Foreskin keratinocyte (primary cell): ENCODE measurements at places on chromosomes 2 and 18. TPM values are rescaled to one million over a fixed set of nuclear protein-coding genes. Genes with fewer than 3 reads are reported as not detected.
A peak's percentile ranks its signal among the peaks of the same experiment; 100 is the strongest.

The AFF3 gene
- polyA plus RNA-seq, result not detected in 2 replicates

The ACADL gene
- 0.08 TPM in 2 replicates for polyA plus RNA-seq

The UGT1A3 gene
- polyA plus RNA-seq, result 0.40 and 0.58 TPM in 2 replicates

The YWHAQ gene
- polyA plus RNA-seq, result 265 and 322 TPM in 2 replicates

The MAL gene
- polyA plus RNA-seq, result not detected in 2 replicates

The APCDD1 gene
- 2.0 and 4.8 TPM in 2 replicates for polyA plus RNA-seq

The AQP12B gene
- polyA plus RNA-seq, result not detected in 2 replicates

DNA sequence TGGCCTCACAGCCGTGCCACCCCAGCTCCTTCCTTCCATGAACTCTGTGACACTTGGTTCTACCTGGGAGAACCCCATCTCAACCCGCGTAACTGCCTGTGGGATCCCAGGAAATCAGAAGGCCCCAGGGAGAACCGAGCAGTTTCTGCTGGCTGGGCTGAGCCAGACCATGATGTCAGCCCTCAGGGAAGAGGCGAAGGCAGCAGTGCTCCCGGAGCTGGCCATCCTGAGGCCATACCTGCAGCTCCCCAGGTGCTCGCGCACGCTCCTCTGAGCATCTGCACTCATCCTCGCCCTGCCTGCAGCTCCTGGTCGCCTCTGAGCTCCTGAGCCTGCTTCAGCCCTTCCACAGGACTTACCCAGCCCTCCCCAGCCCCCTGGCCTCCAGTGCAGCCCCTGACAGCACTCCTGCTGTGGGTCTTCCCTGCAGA is 186.1 kb downstream of the SEPTIN10 start:
- DNase-seq, result no peak

- DNase-seq, result no peak
These were observed 6.3 kb upstream of the CYP26B1 start for GRCh38 chr2:72153924-72154323.

DNA sequence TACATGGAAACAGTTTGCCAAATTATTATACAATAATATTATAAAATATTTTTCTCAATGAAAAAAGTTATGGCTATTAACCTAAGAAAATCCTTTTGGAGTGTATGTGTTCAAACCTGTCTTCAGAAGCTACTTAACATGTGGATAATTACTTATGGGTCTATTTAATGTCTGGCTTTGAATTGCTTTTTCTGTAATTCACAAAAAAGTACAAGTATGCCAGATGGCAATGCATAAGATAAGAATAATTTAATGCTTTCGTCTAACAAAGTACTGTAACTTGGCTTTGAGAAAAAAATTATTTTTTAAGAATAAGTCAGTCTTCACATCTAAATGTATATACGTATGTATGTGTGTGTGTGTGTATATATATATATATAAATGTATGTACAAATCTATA is 1073.0 kb downstream of the TDRD15 start:
- DNase-seq, result no peak

DNA sequence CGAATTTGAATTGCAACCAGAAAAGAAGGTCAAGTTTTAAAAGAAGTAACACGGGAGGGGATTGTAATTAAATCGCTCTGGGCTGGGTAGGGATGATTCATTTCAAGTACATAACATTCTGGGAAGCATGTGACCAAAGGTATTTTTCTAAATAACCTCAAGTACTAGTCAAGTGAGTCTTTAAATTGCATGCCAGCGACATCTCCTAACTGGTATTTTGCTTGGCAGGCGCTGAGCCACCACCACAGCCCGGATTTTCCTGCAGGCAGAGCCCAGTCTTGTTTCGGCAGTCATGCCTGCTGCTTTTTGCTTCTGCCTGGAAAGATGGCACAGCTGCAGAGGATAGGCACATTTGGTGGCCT is 33.7 kb upstream of the NPAS2 start:
- DNase-seq, result peak; percentile 78

GRCh38 chr2:199458009-199458805 is 468 bp upstream of the SATB2 start:
- no peak for DNase-seq

- DNase-seq, result no peak
These were observed 562.4 kb downstream of the RNF144A start for GRCh38 chr2:7479603-7480002.

DNA sequence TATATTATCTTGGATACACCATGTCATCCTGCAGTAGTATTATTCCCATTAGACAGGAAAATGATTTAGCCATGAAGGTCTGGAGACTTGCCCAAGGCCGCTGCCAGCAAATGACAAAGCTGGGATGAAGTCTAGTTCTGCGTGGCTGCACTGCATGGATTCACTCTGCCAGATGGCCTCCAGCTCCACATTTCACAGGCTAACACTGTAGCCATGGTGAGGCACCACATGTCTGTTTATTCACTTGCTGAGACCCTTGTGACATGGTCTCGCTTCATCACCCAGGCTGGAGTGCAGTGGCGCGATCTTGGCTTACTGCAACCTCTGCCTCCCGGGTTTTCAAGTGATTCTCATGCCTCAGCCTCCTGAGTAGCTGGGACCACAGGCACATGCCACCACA is 31.5 kb upstream of the SCG2 start:
- DNase-seq, result no peak

GRCh38 chr2:221170548-221170947 is 401.6 kb downstream of the EPHA4 start:
- DNase-seq, result no peak

DNA sequence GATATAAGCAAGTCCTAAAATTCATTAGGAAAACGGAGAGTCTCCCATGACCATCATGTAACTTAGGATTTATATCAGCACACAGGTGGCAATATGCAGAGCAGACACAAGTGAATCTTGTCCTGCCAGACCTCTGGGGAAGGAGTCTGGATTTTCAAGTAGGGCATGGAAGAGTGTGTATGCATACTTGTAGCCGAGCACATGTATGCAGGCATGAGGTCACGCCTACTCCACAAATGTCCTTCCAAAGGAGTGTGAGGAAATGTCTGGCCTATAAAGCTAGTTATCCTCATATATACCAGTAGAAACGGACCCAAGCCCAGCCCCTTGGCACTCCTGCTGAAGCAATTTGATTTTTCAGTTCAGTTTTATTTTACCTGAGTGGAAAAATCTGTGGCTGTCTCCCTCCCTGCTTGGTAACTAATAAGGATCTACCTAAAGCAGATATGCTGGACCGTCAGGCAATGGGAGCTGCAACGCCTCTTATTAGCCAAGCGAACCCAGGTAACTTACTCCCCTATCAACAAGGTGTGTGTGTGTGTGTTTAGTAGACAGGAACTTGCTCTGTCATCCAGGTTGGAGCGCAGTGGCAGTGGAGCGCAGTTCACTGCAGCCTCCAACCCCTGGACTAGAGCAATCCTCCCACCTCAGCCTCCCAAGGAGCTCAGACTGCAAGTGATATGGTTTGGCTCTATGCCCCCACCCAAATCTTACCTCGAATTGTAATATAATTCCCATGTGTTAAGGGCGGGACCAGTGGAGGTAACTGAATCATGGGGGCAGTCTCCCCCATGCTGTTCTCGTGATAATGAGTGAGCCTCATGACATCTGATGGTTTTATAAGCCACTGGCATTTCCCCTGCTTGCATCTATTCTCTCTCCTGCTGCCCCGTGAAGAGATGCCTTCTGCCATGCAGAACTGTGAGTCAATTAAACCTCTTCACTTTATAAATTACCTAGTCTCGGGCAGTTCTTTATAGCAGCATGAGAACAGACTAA is 2.8 kb downstream of the STAT1 start:
- no peak for DNase-seq

DNA sequence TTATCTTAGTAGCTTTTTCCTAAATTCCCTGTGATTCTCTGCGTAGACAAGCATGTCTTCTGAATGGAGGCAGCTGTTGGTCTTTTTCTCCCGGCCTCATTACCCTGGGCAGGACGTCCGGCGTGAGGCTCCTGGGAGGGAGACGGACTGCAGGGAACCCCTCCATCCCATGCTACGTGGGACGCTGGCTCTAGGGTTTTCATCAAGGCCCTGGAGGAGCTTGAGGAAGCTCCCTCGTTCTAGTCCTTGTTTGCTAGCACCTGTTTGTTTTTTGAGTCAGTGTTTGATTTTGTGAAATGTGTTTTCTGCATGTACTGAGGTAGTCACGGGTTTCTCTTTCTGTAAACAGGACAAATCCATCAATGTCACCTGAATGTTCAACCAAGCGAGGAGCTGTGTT is 99.3 kb upstream of the TMEM18 start:
- no peak for DNase-seq

- no peak for DNase-seq
These were observed 243.6 kb upstream of the RBMS1 start for GRCh38 chr2:160737247-160737646.

GRCh38 chr2:239727776-239728600 is 297.2 kb downstream of the NDUFA10 start:
- DNase-seq, result no peak

DNA sequence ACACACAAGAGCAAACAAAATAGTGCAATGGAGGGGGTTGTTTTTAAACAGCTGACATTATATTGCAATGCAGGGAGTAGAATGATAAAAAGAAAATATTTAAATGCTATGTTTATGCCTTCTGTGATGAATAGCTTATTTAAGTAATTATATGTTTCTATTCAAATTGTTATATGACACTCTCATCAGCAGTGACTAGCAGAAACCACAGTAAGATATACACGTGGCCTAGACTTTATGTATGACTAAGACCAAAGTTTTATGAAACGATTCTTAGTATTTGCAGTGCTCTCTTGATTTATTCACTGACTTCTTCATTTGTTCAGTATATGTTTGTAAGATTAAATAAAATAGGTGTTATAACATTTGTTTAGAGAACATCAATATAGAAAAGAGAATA is 26.1 kb upstream of the C1D start:
- DNase-seq, result no peak

DNA sequence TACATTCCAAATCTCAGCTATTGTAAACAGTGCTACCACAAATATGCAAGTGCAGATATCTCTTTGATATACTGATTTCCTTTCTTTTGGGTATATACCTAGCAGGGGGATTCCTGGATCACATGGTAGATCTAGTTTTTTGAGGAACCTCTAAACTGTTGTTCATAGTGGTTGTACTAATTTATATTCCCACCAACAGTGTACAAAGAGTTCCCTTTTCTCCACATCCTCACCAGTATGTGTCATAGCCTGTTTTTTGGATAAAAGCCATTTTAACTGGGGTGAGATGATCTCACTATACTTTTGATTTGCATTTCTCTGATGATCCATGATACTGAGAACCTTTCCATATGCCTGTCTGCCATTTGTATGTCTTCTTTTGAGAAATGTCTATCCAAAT is 6.3 kb upstream of the CCNT2 start:
- DNase-seq, result peak; percentile 86

- DNase-seq, result no peak
These were observed 81.5 kb downstream of the CHRNA1 start for GRCh38 chr2:174682578-174683391.

- DNase-seq, result no peak
These were observed 427.3 kb downstream of the LRP1B start for GRCh38 chr2:141703501-141703900.

- no peak for DNase-seq
These were observed 33.7 kb upstream of the NFE2L2 start for GRCh38 chr2:177298191-177298590.

DNA sequence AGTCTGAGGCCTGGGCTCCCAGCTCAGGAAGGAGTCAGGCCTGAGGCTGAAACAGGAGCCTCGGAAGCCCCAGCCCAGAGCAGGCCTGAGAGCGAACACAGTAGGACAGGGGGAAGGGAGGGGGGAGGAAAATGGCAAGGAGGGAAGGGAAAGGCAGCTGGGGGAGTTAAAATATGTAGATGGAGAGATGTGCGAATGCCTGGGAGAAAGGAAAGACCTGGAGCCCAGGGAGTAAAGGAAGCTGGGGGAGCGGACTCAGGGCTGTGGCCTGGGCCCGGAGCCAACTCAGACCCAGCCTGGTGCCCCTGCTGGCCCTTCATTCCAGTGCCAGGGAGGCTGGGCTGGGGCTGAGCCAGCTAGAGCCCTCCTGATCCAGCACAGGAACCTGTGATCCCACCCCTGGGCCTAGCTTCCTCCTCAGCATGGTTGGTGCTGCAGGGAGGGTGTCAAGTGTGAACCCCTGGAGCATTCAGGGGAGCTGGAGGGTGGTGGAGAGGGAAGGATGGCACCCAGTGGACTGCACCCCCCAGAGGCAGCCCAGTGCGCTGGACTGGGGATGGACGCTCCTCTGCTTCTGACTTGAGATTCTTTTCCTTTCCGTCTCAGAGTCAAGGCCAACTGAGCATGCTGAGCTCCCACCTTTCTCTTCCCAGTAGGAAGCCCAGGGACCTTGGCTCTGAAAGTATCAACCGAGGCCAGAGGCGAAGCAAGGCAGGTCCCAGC is 46.3 kb downstream of the EMX1 start:
- no peak for DNase-seq

DNA sequence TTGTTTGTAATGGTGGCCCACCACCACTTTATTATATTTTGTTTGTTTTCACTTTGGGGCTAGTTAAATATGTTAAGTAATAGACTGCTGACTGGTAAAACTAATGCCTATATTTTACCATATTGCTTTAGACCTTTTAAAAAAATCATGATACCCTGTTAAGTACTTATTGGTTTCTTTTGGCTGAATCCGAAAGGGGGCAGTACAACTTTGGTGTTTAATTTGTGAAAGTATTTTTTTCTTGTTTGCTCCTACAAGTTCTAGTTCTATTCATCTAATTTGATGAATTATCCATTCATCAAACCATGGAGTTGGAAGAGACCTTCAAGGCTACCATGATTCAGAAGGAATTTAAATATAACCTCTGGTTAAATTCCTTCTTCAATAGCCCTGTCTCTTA is 147.0 kb downstream of the MBD5 start:
- no peak for DNase-seq

DNA sequence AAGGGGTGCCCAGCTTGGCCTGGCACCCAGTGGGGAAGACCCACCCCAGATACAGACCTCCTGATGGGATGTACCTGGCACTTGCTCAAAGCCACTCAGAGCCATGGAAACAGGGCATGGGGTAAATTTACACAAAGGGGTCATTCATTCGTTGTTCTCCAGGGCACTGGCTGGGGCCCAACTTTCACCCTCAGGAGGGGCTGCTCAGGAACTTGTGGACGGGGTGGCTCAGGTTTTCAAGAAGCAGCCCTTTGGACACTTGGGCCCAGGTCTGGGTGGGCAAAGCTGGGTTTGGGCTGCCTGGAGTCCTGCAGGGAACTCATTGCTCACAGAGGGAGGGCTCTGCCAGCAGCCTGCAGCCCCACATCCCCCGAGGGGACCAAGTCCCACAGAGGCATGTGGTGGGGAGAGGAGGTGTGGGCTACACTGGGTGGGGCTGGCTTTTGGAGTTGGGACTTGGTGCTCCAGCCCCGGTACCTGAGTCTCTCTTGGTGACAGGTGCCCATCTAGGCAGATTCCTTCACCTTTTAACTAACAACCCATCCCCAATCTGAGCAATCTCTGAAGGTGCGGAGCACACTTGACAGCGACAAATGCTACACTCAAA is 172.3 kb downstream of the CELF4 start:
- no peak for DNase-seq
